ENCODE measurements at places on chromosomes 11 and 22.

- DNase-seq = peak; percentile 68
Observed at GRCh38 chr11:44595964-44596381, 30.5 kb downstream of the CD82 start.

DNA sequence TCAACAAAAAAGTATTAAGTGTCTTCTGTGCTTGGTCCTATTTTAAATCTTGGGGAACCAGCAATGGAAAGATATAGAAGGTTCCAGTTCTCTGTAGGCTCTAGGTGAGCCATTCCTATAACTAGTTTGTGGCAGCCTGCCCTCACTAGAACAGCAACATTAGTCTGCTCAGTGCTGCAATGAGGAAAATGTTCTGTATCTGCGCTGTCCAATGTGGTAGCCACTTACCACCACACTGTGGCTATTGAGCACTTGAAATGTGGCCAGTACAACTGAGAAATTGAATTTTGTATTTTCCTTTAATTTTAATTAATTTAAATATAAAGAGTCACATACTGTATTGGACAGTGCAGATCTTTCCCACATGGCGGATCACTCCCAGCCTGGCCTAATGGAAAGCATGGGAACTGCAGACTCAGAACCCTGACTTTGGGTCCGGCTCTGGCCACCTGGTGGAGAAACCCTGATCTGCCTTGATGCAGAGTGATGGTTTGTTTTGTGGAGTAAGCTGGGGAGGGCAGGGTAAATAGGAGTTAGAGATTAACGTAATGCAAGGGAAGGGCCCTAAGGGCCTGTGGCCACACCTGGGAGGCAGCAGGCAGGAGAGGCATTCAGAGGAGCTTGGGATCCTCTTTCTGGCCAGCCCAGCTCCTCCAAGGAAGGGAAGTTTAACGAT lies 101.0 kb downstream of the ME3 start:
- DNase-seq = no peak

DNA sequence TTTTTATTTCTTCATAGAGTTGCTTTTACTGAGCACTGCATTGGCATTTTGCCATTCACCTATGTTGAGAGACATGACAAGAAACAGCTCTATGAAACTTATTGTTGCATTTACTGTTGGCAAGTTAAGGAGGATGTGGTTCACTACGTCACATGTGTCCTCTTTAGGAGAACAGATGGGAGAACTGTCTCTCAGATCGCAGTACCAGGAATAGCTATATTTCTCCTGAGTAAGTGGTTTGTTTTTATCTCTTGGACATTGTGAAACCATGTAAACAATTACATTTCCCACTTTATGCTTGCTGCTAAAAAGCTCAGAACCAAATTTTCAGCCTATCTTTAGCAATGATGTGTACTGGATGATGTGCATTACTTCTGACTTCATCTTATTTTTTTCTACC lies 34.8 kb upstream of the PSMA1 start:
- no peak for DNase-seq

- DNase-seq = no peak
Observed at GRCh38 chr22:49815641-49816091, 12.0 kb downstream of the BRD1 start.

GRCh38 chr22:44004104-44004460 lies 20.0 kb upstream of the PARVB start:
- DNase-seq = no peak

- DNase-seq = no peak
Observed at GRCh38 chr11:8442301-8442700, 151.7 kb downstream of the STK33 start.

GRCh38 chr22:44032126-44032730 lies 8.1 kb downstream of the PARVB start:
- no peak for DNase-seq

DNA sequence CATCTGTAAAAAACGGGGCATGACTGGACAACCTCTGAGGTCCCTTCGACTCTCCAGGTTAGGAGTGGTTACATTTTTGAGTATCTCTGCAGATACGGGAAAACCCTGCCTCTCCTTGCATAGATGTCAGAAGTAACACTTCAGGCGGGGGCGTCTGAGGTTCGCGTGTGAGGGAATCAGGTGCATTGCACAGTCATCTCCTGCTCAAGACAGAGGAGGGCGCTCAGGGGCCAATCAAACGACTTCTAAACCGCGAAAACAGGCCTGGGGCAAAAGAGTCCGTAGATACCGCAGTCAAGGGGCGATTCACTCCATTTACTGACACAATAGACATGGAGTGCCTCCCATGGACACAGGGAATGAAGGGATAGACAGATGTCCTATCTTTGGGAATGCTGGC lies 31.7 kb downstream of the KIRREL3 start:
- DNase-seq = peak; percentile 58

- DNase-seq = no peak
Observed at GRCh38 chr11:100761841-100762240, 74.8 kb downstream of the ARHGAP42 start.

GRCh38 chr22:19869497-19870152 lies 15.0 kb upstream of the GNB1L start:
- DNase-seq = peak; percentile 27

DNA sequence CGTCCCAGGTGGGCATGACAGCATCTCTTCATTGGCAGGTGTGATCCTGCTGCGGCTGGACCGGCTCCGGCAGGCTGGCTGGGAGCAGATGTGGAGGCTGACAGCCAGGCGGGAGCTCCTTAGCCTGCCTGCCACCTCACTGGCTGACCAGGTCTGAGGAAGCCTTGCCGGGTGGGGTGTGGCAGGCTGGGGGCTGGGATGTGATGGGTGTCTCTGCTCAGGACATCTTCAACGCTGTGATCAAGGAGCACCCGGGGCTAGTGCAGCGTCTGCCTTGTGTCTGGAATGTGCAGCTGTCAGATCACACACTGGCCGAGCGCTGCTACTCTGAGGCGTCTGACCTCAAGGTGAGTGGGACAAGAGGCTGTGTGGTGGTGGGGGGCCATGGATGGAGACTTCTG lies 3.5 kb downstream of the LARGE2 start:
- no peak for DNase-seq

- DNase-seq = no peak
Observed at GRCh38 chr22:29385748-29386147, 2.6 kb downstream of the AP1B1 start.

DNA sequence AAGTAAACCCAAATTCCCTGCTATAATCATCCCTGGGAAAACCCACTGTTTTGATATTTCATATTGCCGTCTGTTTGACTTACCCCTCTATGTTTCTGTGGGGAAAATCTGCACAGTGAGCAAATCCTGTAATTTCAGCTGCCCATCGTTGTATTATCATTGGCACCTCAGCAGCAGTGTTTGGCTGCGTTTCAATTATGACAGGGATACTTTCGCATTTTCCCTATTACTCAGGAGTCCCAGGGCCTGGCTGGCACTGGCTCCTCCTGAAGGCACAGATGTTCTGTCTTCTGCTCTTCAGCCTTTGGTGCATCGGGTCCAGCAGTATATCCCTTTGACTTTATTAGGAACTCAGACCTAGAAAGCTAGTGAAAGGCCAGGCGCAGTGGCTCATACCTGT lies 12.2 kb upstream of the MMP12 start:
- DNase-seq = no peak

- no peak for DNase-seq
Observed at GRCh38 chr11:65776196-65776595, 4.6 kb downstream of the AP5B1 start.

DNA sequence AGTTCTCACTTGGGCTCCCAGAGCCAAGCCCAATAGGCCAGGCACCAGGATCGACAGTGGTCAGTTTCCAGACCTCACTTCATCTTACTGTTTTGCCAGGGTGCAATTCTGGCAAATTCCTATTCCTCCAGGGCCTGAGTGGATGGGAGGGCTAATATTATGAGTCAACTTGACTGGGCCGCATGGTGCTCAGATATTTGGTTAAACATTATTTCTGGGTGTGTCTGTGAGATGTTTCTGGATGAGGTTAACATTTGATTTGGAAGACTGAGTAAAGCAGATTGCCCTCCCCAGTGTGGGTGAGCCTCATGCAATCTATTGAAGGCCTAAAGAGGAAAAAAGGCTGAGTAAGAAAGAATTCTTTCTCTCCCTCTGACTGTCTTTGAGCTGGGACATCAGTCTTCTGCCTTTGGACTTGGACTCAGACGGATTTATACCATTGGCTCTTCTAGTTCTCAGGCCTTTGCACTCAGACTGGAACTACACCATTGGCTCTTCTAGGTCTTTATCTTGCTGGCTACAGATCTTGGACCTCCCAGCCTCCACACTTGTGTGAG lies 132.9 kb upstream of the ZBED5 start:
- no peak for DNase-seq

DNA sequence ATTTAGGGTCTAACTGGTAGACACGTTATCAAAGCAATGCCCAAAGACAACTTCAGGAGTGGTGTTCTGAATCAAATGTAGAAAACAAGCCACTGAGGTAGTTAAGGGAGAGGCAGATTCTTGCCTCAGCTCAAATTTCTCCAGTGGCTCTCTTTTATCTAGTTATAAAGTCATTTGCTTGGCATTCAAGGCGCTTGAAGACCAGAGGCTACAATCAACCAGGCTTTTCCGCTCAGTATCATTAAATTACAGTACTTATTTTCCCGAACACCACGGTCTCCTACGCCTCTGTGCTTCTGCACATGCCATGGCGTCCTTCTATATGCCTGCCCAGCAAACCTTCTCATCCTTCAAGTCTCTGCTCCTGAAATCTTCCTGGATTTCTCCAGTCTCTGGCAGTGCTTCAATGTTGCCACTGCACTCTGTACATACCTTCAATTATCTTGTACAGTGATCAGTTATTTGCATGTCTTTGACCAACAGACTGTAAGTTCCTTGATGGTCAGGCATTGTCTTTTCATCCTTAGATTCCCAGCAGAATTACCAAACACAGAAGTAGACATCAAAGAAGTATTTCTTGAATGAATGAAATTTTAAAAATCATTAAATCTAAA lies 1.4 kb downstream of the POGLUT3 start:
- DNase-seq = no peak

- DNase-seq = no peak
Observed at GRCh38 chr11:134386945-134387344, 25.1 kb downstream of the B3GAT1 start.

- no peak for DNase-seq
Observed at GRCh38 chr11:81870066-81870412, 863.6 kb downstream of the FAM181B start.

GRCh38 chr11:21546703-21547102 lies 646.2 kb upstream of the ANO5 start:
- DNase-seq = no peak

GRCh38 chr11:116257092-116257491 lies 515.7 kb downstream of the BUD13 start:
- DNase-seq = peak; percentile 11

- no peak for DNase-seq
Observed at GRCh38 chr11:14789879-14790484, 102.0 kb downstream of the CYP2R1 start.

- DNase-seq = no peak
Observed at GRCh38 chr11:3920148-3920852, 64.8 kb downstream of the STIM1 start.

- DNase-seq = no peak
Observed at GRCh38 chr11:35335226-35335625, 84.1 kb downstream of the SLC1A2 start.

GRCh38 chr11:2002807-2003206 lies 5.2 kb upstream of the H19 start:
- DNase-seq = no peak

- peak; percentile 70 for DNase-seq
Observed at GRCh38 chr11:27718346-27718862, 18.1 kb upstream of the BDNF start.

- no peak for DNase-seq
Observed at GRCh38 chr11:21177379-21177778, 508.0 kb downstream of the NELL1 start.

DNA sequence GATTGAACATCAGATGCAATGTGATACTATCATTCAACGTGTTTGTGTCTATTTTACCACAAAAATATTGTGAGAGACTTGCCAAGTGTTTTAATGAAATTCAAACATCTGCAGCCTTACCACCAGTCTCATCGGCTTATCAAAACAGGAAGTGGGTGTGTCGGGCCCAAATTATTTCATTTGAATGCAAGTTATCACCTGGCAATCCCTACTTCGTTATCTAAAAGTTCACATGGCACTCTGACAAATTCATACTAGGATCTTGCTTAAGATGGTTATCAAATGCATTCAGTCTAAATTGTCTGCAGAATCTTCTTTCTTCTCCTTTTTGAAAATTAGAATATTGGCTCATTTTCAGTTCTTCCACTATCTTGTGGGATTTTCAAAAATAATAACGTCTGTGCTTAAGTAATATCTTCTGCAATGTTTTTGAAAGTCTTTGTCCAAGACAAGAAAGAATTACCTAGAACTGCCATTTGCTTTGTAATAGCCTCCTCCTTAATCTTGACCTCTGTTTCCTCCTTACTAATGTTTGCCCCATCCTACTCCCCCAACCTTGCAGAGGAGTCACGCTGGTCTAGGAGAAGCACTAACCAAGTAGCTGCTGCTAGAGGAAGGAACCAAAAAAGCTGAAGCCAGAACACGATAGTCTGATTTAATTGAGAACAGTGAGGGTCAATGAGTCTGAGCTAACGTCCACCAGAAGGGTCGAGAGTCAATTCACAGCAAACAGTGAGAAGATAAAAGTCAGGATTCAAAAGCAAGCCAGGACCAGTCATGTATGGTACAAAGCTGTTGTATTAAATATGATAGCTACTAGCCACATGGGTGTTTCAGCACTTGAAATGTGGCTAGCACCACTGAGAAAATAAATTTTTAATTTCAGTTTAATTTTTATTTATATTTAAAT lies 10.2 kb upstream of the BIRC3 start:
- no peak for DNase-seq

GRCh38 chr11:45031912-45032519 lies 81.3 kb upstream of the TP53I11 start:
- DNase-seq = no peak

GRCh38 chr11:128644576-128644975 lies 49.3 kb upstream of the FLI1 start:
- no peak for DNase-seq

DNA sequence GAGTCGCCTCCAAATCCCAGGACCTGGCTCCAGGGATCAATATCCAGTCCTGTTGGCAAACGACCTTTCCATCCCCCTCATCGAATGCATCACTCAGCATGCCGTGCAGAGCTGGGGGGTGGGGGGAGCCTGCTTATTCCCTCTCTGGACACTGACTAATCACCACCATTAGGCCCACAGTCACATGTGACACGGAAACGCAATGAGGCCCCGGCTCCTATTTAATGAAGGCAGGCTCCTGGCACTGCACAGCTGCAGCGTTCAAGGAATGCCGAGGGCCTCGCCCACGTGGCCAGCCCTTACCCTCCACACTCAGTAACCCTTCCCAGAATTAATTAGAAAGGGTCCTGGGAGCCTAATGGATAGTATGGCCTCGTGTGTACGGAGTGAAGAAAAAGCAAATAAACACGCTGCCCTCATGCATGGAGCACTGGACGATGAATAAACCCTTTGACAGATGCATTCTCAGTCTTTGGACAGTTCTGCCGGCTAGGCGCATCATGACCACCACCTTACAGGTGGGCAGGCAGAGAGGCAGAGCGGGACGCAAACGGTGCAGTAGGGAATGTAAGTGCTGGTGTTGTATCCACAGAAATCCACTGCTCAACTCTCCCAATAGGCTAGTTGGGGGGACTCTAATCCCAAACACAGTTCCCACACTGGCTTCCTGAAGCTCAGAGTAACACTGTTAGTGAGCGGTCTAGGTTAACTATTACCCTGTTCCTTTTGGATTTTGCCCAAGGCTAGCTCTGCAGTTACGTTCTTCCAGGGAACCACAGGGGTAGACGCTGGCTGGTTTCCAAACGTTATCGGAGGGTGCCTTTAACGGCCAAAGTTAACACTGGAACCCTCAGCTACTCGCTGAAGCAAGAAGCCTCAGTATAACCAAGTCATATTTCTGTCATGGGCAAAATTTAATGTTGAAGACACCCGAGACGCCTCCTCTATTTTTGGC lies 490.1 kb downstream of the OPCML start:
- no peak for DNase-seq

GRCh38 chr11:65478388-65479183 lies 20.3 kb upstream of the MALAT1 start:
- peak; percentile 63 for DNase-seq

Measured in head of caudate nucleus (tissue), 42 donors.